ENCODE measurements at places on chromosomes 6 and 20.

- no peak for DNase-seq
These were observed 16.1 kb downstream of the DYNLRB1 start for GRCh38 chr20:34532320-34532719.

- no peak for DNase-seq
These were observed 44.1 kb upstream of the EDN1 start for GRCh38 chr6:12245763-12246718.

DNA sequence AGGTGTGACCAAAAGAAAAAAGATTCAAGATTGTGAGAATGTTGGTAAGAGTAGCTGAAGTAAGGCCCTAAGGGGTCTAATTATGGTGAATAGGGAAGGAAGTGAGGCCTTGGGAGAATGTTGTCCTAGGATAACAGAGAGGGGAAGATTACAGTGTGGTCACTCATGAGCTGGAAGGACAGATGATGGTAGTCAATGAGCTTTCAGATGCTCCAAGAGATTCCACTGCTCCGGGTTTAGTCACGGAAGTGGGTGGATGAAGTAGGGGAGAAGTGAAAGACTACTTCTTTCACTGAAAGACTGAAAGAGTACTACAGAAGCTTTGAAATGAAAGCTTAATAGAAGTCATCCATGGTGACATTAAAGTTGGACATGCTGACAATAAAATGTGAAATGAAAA lies 108.5 kb downstream of the MMS22L start:
- no peak for DNase-seq

- peak; percentile 53 for DNase-seq
These were observed 5.6 kb upstream of the HLA-DOA start for GRCh38 chr6:33014841-33015634.

- no peak for DNase-seq
These were observed 17.0 kb upstream of the SLC22A3 start for GRCh38 chr6:160331204-160331603.

Measured in NCI-H1417 treated with DMSO at 0.1 percent for 48 hours (cell line).